Activated T-cell treated with anti-CD3 and anti-CD28 coated beads, Interleukin-2, amount 50 U/mL, for 1 hour (primary cell): ENCODE measurements at places on chromosomes 2 and 18.
A peak's percentile ranks its signal among the peaks of the same experiment; 100 is the strongest.

GRCh38 chr2:128808462-128809258 is 490.0 kb upstream of the HS6ST1 start:
- DNase-seq: no peak

- DNase-seq: no peak
Measured at GRCh38 chr18:1467461-1467964, 562.8 kb downstream of the ADCYAP1 start.

GRCh38 chr2:207919164-207919919 is 106.0 kb downstream of the PLEKHM3 start:
- no peak for DNase-seq

DNA sequence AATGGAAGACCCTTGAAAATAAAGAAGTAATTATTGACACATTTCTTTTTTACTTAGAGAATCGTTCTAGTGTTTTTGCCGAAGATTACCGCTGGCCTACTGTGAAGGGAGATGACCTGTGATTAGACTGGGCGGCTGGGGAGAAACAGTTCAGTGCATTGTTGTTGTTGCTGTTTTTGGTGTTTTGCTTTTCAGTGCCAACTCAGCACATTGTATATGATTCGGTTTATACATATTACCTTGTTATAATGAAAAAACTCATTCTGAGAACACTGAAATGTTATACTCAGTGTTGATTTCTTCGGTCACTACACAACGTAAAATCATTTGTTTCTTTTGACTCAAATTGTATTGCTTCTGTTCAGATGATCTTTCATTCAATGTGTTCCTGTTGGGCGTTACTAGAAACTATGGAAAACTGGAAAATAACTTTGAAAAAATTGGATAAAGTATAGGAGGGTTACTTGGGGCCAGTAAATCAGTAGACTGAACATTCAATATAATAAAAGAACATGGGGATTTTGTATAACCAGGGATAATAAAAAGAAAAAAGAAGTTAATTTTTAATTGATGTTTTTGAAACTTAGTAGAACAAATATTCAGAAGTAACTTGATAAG is 3.3 kb downstream of the PMAIP1 start:
- DNase-seq: no peak

DNA sequence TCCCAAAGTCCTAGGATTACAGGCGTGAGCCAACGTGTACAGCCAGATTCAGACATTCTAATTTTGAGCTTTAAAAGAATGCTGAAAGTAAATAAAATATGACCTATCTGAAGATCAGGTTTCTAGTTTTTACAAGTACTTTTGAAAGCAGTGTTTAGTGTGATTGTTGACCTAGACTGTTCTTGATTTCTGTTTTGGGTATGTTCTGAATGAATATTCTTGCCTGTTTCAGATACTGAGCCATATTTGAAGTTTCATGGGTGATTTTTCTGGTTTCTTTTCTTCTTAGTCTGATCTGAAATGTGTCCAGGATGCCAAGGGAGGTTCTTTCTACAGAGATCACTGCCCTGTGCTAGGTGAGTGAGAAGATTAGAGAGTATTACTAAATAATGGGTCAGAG is 37.2 kb downstream of the MIB1 start:
- no peak for DNase-seq

DNA sequence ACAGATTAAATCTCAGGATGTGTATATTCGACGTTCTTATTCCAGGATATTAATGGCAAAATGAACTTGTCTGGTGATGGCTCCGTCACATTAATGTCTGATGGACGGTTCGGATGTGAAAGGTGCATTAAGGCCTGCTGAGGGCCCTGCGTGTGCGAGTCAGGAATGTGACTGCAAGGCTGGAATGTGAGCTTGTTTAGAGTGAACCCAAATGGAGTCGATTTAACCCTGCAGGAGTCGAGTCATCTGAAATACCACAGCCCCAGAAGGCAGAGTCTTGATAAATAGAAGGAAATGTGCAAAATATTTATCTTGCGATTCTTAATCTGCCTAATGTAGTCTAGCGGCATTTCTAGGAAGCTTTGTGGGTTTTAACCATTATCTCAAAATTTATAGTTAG is 44.3 kb downstream of the RDH14 start:
- no peak for DNase-seq

DNA sequence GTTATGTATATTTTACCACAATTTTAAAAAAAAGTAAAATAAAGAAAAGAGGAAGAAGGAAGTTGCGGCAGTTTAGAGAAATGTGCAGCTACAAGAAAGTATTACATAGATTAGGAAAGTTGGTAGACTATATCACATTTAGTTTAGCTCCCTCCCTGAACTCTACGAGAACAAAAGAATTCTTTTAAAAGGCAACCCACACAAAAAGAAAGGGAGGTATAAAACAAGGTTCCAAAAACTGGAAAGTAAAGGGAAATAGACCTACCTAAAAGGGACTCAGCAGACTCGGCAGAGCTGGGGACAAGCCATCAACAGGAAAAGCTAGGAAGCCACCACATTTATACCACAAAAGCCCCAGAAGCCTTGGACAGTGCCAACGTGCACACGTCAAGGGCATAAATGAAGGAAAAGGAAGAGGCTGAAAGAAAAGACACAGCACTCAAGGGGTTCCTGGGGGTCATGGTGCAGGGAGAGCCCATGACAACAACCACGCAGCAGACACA is 9.1 kb downstream of the TMEM127 start:
- no peak for DNase-seq

DNA sequence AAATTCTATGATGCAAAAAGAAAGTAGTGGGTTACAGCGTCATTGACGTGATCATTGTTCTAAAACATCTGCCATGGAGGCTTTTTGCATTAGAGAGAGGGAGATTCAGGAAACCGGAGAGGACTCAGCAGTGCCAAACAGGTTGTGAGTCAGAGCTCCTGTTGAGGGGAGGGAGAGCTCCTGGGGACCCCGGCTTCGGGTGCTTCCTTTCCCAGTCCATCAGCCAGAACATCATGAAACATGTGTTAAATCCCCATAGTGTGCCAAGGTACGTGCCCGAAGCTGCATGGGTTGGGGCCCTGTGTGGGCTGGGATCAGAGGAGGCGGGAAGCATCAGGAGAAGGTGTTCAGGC is 791 bp upstream of the CYRIA start:
- peak; percentile 19 for DNase-seq

DNA sequence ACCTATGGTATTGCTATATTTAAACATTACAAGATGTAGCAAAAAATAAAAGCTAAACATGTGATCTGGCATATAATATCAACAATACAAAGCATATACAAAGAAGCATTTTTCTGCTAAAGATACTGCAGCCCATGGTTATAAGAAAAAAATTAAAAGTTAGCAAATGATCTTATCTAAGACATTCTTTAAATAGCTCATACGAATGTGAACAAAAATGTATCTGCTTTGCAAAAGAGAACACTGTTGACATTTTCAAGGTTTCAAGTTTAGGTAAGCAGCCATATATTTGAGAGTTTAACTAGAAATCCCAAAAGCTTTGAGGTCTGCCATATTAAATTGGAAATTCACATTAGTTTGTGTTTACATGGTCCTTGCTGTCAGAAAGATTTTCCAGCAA is 301.0 kb upstream of the SLC39A10 start:
- no peak for DNase-seq
